ENCODE measurements at places on chromosomes 16 and 17.

- no peak for DNase-seq
These were observed 3.8 kb upstream of the SNX20 start for GRCh38 chr16:50684823-50685461.

DNA sequence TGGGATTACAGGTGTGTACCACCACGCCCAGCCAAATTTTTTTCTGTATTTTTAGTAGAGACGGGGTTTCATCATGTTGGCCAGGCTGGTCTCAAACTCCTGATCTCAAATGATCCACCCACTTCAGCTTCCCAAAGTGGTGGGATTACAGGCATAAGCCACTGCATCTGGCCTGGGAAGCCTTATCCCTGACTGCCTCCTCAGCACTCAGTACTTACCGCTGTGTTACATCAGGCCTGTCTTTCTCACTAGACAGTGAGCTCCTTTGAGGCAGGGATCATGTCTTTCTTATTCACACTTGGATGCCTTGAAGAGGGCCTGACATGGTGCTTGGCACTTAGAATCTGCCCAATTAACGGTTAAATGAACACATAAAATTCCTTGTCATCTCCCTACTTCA lies 56.3 kb upstream of the MTMR4 start:
- no peak for DNase-seq

DNA sequence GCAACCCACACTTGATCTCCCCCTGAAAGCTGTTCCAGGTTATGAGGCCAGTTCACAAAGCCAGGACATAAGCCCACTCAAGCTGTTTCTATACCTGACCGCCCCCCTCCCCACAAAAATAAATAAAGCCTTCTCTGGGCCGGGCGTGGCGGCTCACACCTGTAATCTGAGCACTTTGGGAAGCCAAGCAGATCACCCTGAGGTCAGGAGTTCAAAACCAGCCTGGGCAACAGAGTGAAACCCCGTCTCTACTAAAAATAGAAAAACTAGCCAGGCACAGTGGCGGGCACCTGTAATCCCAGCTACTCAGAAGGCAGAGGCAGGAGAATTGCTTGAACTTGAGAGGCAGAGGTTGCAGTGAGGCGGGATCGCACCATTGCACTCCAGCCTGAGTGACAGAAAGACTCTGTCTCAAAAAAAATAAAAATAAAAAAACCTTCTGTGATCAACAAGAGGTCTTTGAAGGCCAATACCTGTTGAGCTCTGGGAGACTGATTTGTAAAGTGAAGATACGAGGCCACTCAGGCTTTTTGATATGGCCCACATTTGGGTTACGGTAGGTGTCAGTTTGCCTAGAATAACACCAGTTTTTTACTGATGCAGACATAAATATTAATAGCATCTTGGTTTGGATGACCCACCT lies 2.2 kb downstream of the KDM8 start:
- no peak for DNase-seq

DNA sequence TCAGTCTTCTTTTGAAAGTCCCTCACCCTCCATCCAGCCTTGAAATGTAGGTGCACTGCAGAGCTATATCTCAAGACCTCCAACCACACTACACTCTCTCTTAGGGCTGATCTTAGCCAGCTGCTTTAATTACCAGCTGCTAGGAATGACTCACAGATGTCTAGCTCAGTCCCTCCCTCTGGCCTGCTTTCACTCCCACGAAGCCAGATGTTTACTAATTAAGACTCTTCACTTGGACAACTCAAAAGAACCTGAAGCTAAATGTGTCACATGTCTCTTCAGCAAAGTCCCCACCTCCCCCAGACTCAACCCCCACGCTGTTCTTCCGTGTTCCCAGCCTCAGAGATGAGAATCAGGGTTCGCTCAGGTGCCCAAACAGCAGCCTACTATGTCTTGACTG lies 2.6 kb downstream of the GTF3C1 start:
- peak; percentile 42 for DNase-seq

DNA sequence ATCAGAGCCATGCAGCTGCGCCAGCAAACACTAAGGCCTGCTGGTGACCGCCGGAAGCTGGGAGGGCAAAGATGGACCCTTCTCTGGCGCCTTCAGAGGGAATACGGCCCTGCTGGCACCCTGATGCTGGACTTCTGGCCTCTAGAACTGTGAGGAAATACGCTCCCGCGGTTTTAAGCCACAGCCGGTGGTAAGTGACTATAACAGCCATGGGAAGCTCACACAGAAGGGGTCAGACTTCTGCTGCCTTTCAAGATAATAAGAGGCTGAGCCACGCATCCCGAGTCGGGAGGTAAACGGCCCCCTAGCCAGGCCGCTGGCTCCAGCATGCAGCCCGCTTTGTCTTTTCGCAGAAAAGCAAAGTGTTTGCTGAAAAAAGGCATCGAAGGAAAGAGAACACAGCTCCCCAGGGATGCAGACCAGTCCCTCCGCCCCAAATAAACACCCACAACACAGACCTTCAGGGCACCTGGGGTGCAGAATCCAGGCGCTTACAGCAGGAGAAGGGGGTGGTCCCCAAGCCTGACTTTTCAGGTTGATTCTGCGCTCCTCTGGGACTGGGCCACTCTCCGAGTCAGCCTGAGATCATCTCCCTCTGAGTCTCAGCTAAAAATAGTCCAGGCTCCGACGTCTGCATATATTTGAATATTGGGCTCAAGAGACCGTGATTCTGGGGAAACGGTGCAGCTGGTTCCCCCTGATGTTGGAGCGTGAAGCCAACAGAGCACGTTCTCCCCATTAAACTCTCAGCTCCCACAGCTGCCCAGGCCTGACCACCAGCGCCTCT lies 89.7 kb downstream of the MGAT5B start:
- peak; percentile 38 for DNase-seq

DNA sequence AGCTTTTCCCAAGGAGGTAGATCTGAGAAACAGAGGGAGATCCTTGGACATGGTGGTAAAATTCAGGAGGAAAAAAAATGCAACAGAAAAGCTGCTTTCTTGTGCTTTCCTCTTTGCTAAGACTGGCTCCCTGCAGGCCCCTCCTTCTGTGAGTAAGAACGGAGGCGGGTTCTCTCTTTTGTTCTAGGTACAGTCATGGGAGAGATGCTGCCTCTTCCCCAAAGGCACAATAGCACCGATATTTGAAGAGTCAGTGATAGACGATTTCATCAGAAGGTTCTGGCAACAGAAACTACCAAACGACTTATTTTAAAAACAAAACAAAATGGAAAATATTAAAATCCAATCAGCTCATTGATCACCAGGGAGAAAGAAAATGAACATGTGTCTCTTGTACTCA lies 32.6 kb upstream of the KIFC3 start:
- DNase-seq = no peak

- DNase-seq = no peak
These were observed 188.8 kb downstream of the CCDC182 start for GRCh38 chr17:57556320-57556719.

DNA sequence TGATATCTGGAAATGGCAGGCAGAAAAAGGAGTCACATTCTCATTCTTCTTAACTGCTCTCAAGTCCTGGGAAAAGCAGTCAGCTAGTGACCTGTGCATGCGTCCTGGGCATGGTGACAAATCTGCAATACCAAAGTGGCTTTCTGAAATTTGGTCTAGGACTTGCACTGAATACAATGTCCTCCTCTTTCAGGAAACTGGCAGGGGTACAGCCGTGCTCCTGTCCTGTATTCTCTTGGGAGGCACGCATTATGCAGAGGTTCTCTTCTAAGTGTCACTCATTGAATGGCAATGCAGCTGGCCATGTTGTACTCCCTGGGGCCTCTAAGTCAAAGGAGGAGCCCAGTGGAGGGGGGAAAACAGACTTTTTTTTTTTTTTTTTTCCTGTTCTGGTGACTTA lies 10.6 kb downstream of the PHF12 start:
- no peak for DNase-seq

DNA sequence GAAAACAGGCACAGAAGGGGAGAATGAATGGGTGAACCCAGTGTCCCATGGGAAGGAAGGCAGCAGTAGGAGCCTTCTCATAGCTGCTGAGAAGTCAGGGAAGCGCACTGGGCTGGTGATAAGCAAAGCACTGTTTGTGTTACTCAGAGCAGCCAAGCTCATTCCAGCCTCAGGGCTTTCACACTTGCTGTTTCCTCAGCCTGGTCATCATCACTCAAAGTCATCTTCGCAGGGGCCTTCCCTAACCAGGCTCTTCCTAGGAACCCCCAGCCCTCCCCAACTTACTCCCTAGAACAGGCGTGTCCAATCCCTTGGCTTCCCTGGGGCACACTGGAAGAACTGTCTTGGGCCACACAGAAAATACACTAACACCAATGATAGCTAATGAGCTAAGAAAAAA lies 32.1 kb upstream of the LONP2 start:
- DNase-seq = no peak

DNA sequence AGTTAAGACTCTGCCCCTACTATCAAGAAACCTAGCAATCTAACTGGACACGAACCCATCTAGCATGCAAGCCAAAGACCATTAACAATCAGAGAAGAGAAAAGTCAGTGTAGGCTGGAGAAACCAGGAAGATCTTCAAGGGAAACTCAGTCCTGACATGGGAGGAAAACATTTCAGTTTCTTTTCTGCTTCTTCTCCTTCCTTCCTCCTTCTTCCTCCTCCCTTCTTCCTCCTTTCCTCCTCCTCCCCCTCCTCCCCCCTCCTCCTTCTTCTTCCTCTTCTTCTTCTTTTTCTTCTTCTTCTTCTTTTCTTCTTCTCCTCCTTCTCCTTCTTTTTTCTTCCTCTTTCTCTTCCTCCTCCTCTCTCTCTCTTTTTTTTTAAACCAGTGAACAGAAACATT lies 29.6 kb upstream of the SHISA9 start:
- DNase-seq = no peak

GRCh38 chr16:82523815-82524214 lies 103.0 kb upstream of the CDH13 start:
- DNase-seq = no peak

DNA sequence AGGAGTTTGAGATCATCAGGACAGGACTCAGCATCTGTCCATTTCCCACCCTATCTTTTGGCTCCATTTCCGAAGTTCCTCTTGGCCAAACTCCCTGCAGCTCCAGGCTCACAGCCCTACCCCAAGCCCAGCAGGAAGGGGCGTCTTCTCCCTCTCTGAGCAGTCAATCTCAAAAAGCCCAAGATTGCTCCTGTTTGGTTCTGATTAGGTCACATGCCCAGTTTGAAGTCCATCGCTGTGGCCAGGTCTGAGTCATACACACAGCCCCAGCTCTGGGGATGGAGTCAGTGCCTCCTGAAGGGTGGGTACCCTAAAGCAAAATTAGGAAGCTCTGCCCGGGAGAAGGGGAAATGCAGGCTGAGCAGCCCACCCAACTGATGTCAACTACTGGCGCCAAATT lies 23.9 kb downstream of the SNX20 start:
- DNase-seq = no peak

GRCh38 chr17:266701-267667 lies 85.5 kb upstream of the DOC2B start:
- no peak for DNase-seq

DNA sequence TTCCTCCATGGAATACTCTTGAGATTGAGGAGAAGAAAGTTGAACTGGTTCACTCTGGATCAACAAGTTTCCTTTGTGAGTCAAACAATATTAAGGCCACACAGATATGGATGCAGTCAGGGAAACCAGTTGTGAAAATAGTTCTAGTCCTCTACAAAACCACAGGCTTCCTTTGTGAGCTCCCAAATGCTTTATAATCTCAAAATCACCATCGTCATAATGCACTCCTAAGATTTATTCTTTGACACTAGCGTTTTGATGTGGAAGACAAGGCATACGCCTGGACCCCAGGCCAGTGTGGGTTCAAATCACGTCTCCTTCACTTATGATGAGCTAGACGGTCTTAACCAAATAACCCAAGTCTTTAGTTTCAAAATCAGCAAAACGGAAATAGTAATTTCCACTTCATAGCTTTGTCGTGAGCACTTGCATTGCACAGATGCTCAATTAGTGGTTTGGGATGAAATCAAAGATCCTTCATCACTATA lies 142.6 kb downstream of the STX8 start:
- peak; percentile 65 for DNase-seq

DNA sequence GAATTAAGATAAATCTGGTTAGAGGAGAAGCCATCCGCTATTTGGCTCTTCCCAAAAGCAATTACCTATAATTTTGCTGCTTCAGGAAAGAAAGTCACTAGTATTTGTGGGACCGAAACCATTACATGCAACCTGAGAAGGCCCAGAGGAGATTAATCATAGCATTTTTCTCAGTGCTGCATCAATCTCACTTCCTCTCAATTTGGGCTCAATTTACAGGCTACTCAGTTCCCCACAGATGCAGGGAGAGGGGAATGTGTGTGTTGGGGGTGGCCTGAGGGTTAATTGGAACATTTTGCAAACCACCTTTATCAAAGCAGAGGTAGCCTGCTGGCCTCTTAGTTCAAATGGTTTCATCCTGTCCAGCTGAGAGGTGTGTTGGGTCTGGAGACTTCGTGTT lies 394.7 kb upstream of the ASIC2 start:
- no peak for DNase-seq

DNA sequence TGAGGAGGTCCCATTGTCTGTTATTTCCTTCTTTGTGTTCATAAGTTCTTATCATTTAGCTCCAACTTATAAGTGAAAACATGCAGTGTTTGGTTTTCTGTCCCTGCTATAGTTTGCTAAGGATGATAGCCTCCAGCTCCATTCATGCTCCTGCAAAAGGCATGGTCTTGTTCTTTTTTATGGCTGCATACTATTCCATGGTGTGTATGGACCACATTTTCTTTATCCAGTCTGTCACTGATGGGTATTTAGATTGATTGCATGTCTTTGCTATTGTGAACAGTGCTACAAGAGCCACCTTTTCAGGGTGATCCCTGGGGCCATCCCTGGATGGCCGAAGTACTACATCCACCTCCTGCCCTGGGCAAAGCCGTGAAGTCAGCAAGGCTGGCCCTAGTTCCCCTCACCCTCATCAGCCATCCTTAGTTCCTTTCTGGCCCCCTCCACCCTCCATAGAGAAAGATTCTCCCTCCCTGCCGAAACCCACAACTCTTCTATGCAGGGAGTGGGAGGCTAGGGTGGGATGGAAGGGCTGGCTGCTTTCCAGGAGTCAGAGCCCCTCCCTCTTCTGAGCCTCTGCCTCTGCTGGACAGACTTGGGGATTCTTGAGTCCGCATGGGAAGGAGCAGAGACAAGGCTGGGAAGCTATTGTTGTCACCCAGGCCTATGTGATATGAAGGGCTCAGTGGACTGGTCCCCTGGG lies 8.3 kb downstream of the MT1X start:
- no peak for DNase-seq

DNA sequence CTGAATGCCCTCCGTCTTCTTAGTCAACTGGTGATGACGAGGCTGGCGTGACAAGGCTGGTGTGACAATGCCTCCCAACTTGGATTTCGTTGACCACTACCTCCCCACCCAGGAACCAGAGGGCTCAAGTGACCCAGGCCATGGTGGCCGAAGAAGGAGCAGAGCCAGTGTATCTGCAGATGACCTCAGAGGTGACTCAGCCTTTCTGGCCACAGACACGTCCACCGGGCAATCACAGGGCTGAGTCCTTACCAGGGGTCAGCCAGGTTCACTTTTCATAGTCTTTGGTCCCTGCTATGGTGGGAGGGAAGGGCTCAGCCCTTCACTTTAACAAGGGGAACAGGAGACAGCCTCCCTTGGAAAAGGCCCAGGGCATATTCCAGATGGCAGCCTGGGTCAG lies 116.3 kb downstream of the MAF start:
- DNase-seq = no peak

GRCh38 chr17:1206026-1206777 lies 26.4 kb upstream of the ABR start:
- DNase-seq = no peak
